ENCODE measurements at places on chromosomes 2 and 18.

GRCh38 chr18:49076654-49077166 lies 125.9 kb upstream of the SMAD7 start:
- DNase-seq, result no peak

DNA sequence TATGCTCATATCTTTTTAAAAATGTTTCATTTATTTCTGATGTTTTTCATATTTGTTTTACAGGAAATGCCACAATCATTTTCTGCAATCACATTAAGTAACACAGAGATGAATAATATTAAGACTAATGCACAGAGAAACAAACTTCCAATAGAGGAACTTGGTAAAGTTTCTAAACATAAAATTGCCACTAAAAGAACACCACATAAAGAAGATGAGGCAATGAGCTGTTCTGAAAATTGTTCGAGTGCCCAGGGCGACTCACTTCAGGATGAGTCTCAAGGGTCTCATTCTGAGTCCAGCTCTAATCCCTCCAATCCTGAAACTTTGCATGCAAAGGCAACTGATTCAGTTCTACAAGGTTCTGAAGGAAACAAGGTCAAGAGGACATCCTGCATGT lies 70.4 kb downstream of the APLF start:
- DNase-seq, result no peak

DNA sequence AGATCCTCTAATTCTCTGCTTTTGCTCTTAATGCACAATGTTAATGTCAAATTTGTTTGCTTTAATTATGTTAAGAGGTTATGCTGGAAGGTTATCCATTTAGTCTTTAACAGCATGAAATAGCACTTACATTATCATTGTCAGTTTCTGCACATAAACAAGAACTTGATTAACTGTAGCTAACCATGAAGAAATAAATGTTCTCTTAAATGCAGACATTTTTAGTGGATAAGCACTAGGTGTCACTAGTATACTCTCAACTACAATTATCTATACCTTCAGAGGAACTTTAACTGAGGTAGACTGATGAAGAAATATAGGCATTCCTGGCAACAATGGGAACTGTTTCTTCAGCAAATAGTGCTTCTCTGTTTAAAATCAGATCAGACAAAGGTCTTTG lies 178.8 kb upstream of the CHST9 start:
- DNase-seq, result no peak

GRCh38 chr2:136310797-136311603 lies 193.1 kb upstream of the CXCR4 start:
- DNase-seq, result no peak

DNA sequence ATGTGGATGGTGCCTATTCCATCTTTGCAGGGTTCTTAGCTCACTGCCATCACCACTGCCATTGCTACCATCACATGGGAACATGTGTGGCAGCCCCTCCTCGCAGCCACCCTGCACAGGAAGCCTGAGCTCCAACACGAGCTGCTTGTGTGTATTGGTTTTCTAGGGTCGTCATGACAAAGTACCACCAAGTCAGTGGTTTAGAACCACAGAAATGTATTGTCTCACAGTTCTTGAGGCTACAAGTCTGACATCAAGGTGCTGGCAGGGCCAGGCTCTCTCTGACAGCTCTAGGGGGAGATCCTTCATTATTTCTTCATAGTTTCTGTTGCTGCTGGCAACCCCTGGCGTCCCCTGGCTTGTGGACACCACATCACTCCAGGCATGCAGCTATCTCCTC lies 10.3 kb upstream of the IL1R2 start:
- no peak for DNase-seq

DNA sequence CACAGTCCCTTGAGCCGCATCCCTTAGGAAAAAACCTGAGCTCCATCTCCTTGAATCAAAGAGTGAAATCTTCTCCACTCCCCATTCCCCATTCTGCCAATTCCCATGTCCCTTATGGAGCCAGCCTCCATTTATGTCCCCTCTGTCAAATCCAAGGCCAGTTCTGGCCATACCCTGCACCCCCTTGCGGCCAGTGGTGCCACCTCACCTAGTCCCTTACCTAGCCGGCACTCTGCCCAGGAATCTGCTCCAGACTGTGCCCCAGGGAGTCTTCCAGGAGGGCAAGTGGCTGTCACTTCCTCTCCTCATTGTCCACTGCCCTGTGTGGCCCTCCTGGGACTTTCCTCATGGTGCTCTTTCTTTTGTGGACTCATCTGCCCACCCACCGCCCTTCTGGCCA lies 195.4 kb upstream of the RMP24 start:
- DNase-seq, result no peak

DNA sequence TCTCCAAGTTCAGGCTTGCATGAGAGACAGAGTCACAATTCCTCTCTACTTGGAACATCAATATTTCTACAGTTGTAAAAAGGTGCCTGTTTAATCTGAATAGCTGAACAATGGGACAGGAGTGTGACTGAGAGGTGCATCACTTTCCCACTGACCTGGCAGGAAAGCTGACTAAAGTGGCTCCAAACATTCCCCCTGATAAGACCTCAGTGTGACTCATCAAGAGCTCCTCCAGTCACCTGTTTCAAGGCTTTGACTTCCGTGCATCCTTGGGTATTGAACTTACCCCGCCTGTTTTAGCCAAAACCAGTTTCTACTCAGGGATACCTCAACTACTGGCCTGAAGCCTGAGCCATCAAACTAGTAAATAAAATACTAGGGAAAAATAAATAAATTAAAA lies 453.9 kb upstream of the DDX18 start:
- DNase-seq, result no peak

DNA sequence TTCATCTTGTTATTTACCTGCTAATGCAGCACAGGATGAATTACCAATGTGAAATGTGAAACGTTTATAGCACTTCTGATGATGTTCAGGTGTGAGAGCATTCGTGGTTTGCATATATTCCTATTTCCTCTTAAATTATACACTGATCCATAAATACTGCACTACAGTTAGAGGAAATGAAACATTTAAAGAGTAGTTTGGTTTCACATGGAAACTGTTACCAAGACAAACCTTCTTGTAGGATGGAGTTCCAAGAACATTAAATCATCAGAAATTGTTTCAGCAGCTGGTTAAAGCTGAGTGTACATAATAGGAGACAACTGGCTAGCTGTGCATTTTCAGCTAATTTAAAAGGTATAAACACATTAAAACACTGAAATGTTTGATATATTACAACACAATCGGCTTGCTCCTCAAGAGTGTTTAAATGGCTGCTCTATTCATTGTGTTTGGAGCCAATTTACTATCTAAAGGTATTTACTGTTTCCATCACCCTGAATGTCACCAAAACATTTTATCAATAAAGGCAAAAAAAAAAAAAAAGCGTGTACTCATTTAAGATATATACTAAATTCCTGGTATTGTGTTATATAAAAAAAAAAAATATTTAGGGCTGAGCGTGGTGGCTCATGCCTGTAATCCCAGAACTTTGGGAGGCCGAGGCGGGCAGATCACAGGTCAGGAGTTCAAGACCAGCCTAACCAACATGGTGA lies 100.6 kb downstream of the DYM start:
- DNase-seq, result no peak

GRCh38 chr18:51666763-51667191 lies 469.3 kb upstream of the MEX3C start:
- no peak for DNase-seq

DNA sequence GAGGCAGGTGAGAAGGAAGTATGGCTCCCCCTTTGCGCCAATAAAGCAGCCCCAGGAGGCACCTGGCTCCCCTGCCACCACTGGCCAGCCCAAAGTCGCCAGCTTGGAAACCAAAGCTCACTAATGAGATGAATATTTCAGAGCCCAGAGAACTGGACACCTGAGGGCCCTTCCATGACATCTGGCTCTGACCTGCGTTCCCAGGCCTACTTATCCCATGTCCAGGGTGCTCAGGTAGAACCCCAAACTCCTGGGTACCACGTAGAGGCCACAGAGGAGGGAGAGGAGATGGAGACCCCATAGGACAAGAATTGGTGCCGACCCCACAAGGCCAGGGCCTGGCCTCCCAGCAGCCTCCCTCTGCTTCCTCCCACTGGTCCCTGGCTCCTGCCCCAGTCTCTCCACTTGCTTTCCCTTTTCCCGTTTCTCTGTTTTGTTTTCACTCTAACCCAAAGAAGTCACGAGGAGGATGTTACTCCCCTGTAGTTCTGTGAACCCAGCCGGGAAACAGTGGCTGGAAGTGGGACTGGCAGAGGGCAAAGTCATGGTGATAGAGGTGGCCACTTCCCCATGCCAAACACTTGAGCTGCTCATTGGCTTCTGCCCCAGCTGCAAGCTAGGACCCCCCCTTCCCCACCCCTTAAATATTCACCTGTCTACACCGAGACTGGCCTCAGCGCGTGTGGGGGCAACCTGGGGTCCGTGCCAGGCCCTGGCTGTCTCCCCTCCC lies 820 bp downstream of the TMBIM1 start:
- DNase-seq, result no peak

GRCh38 chr2:232250246-232251175 lies 128.0 kb upstream of the ALPP start:
- no peak for DNase-seq

DNA sequence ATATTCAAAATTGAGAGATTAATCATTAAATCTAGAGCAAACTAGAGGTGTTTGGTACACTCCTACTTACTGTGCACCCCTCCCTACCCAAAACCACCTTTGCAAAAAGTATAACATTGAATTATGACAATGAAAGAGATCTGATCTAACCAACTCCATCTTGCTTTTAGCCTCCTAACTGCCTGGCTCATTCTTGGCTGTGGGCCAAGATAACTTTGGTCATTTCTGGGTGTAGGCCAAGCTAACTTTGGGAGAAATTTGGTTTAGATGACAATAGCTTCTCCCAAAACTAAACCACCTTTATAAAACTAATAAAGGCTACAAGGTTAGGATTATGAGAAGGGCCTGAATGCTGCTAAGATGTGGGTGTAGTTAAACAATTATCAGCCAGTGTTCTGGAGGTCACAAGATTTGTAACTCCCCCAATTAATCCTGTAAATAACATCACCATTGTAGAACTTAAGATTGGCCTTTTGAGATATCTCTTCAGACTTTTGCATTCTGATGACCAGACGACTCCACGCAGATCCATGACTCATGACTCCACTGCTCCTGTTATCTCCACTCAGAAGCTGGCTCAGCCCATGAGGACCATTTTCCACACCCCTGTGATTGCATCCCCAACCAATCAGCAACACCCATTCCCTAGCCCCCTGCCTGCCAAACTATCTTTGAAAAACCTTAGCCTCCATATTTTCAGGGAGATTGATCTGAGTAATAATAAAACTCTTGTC lies 160.2 kb downstream of the FBXO15 start:
- DNase-seq, result no peak

GRCh38 chr2:241863536-241863954 lies 4.9 kb upstream of the PDCD1 start:
- no peak for DNase-seq

DNA sequence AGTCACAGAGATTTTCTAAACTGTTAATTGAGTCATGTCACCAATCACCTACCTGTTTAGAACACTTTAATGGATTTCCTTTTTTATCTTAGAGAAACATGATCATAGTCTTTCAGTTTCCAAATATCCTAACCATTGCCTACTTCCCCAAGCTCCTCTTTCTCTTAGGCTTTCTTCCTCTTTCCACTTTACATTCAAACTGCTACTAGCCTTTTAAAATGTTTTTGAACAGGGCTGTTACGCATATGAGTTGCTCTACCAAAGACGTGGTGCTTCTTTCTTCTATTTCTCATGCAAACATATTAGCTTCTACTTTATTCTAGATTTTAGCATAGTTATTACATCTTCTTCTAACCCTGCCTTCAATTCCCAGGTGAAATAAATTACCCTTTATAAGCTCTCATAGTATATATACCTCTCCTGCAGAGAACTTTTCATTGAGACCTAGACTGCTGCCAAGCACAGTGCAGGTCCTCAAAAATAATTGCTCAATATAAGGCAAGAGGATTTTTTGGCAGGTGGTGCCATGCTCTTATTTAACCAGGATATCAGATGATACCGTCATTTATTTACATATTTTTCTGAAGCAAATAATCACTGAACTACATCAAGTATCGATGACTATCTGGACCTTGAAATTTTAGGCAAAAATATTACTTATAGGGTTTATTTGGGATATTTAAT lies 937.1 kb downstream of the TSN start:
- no peak for DNase-seq

- no peak for DNase-seq
Observed at GRCh38 chr2:238069021-238069709, 8.4 kb downstream of the SCLY start.

GRCh38 chr18:22701795-22702194 lies 231.3 kb upstream of the RBBP8 start:
- no peak for DNase-seq

DNA sequence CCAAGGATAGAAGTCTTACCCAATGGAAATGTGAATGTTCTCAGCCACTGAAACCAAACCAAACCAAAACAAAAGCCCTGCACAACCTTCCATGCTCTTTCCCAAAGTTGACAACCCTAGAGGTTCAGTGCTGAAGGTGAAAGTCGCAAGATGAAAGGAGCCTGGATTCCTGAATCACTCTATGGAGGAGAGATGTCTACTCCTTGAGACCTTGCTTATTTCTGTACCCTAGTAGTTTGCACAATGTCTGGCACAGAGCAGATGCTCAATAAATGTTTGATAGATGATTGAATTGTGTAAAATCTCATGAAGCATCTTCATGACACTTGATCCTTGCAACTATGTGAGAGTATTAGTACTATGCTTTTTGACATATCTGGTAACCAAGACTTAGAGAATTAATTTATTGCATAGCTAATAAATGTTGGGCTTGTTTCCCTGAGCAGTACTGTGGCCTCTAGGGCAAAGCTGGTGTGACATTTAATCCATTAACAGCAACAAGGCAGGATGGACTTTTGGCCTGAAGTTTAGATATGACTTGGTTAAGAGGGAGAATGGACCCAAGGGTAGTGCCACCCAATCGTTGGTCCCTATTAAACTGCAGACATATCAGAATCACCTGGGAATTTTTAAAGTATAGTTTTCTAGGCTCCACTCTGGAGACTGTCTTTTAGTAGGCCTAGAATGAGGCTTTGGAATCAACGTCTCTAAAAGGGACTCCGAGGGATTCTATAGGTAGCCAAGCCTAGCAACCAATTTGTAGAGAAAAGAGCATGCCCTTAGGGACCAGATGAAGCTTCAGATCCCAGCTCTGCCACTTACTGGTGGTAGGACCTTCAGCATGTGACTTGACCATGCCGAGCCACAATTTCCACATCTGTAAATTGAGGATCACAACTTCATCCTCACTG lies 145.9 kb downstream of the DDX1 start:
- DNase-seq, result no peak

DNA sequence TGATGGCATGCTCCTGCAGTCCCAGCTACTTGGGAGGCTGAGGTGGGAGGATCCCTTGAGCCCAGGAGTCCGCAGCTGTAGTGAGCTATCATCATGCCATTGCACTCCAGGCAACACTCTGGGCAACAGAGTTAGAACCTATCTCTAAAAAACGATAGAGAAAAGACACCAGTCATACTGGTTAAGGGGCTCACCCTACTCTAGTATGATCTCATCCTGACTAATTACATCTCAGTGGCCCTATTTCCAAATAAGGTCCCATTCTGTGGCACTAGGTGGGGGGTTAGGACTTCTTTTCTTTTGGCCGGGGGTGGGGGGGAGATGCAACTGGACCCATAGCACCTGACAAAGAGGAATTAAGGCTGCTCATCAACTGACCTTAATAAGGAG lies 163.2 kb upstream of the NCK2 start:
- DNase-seq, result no peak

- no peak for DNase-seq
Observed at GRCh38 chr2:222730366-222730999, 59.0 kb downstream of the MOGAT1 start.
